ENCODE measurements at places on chromosomes 7 and 10.
A peak's percentile ranks its signal among the peaks of the same experiment; 100 is the strongest.

- DNase-seq = no peak
Observed at GRCh38 chr7:99617192-99617781, 541 bp downstream of the ZSCAN25 start.

- no peak for DNase-seq
Observed at GRCh38 chr10:26485150-26485941, 47.2 kb downstream of the APBB1IP start.

DNA sequence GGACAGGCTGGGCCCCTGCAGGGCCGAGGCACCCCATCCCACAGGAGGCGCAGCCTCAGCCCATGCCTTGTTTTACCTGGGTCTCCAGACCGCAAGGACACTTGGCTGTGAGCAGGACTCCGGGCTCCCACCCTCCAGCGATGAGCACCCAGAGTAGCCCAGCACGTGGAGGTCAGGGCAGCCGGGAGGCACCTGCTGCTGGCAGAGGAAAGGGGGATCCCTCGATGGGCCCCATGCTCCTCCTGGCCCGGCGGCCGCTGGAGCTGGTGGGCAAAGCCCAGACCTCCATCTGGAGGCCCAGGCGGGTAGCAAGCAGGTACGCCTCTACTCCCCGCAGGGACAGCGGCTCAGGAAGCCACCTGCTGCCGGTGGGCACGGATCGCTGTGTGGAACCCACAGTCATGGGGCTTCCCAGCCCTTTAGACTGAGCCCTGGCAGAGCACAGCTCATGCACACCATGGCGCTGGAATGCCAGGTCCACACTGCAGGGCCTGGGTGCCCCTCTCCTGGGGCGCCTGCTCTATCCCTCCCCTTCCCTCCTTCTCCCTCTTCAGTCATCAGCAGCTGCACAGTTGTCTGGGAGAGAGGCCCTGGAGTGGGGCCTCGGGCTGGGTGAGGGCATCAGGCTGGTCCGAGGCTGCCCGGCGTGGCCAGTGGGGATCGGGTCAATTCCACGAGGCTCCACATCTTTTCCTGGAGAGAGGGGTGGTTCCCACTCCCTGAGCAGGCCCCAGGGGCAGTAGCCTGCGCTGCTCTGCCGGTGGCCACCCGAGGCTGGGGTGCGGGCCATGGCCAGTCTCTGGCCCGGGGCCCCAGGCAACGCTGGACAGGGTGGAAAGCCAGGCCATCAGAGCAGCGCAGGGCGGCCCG is 65.7 kb downstream of the PWWP2B start:
- DNase-seq = no peak

GRCh38 chr10:117544004-117544701 is 1.6 kb downstream of the EMX2 start:
- DNase-seq = peak; percentile 49

DNA sequence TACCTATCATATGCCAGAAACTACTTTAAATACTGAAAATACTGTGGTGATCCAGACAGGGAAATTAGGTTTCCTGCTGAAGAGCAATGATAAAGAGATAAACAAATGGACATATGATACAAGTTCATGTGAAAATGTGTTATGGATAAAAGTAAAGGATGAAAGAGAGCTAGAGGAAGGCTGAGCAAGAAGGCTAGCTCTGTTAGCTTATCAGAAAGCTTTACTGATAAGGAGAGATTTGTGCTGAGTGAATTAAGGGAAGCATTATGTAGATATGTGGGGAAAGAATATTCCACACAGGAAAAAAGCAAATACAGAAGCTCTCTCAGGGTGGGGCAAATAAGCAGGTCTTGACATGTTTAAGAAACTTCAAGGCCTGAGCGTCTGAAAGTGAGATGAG is 308.4 kb downstream of the HDAC9 start:
- no peak for DNase-seq

GRCh38 chr10:71212318-71213126 is at the start of gene UNC5B:
UNC5B (plus strand) TSS chr10:71212570; CDS start chr10:71212986, 416 bp downstream.
- DNase-seq = peak; percentile 88

DNA sequence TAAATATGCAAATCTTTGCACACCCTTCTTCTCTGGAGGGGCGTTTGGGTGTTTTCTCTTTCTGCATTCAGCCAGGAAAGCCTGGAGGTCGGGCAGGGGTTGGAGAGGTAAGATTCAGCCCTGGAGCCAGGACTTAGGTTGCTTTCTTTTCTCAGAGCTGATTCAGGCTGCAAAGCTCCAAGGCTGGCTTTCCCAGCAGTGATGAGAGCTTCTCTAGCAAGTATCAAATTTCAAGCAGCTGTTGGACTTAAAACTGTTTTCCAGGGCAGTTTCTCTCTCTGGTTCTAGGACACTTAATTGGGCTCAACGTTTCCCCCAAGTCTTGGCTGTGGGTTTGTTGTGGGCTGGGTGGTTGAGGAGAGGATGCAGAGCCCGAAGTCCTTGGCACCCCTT is 608 bp downstream of the AKR1B10 start:
- DNase-seq = peak; percentile 45

DNA sequence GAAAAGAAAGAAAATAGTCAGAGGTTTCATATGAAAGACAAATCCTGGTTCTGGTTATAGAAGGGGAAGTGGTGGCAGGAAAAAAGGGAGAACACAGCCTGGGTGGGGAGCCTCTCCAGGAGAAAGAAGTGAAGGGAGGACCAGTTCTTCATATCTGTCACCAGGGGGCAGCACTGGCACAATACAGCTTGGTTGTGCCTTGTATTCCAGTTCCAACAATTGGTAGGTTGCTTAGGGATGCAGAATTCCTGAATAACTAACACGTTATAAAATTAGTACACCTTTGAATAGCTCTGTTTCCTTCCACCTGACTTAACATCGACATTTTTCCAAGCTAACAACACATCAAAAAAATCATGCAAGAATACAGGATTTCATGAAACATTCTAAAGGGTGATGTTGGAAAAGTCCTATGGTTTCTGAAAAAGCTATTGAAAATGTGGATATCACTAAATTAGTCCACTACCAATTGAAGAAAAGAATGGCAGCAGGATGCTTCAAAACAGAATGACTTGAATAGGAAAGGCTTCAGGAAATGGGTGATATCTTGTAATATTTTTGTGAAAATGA is 52.9 kb downstream of the CYP26A1 start:
- DNase-seq = peak; percentile 8

DNA sequence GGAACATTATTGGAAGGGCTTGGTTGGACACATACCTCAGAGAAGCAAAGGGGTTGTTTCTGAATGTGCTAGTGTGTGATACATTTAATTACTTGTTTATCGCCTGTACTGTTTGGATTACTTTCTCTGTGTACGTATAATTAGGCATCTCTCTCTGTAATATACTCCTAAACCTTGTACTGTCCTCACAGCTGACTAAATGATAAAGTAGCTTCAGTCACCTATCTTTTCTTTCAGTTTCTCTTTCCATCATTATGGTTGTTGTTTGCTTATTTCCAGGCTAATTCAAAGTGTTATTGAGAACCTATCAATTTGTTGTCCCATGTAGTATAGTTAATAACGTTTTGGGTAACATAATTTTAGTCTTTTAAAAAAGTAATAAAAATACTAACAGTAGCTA is 34.0 kb downstream of the MXI1 start:
- DNase-seq = no peak

DNA sequence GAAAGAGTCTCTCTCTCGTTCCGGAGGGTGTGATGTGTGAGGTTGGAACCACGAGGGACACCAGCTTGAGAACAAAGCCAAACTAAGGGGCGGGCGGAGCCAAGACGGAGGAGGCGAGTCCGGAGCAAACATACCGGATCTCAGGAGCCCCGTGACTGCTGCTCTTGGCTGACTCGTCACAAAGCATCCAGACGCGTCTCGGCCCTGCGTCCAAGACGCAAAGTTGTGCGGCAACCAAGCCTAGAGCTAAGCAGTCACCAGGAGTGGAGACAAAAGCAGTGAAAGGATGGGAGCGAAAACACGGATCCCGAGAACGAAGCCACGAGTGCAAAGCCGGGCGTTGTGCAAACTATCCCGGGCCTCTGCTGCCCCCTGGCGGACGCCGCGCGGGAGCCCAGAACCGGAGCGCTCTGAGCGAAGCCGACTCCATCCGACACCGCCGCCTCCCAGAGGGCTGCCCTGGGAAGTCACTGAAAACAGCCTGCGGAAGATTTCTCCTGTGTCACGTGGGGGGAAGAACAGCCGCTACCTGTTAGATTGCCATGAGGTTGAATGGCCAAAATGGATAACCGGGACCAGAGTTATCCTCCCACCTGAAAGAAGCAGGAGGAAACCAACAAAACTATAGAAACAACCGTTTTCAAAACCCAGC is 46.4 kb upstream of the TMEM72 start:
- peak; percentile 97 for DNase-seq

DNA sequence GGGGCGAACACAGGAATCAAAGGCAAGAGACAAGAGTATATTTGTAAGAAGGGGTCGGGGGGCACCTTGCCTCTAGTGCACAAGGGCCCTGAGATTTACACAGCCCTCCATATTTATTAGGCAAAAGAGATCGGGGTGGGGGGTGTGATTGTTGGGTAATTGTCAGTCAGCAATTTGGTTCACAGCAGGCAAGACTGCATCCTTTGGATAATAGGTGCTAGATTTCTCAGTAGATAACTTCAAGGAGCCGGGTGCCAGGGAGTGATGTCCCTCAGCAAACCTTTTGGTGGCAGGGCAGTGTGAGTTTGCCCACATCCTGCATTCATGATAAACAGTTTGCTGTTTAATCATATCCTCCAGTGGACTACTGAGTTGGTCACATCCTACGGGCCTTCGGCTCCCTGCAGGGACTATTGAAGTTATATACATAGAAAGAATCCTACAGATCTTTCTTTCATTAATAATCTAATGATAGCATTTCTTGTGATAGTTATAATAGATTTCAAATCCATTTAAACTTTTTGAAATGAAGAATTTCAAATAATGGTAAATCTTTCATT is 178.5 kb downstream of the GNAI1 start:
- DNase-seq = no peak

DNA sequence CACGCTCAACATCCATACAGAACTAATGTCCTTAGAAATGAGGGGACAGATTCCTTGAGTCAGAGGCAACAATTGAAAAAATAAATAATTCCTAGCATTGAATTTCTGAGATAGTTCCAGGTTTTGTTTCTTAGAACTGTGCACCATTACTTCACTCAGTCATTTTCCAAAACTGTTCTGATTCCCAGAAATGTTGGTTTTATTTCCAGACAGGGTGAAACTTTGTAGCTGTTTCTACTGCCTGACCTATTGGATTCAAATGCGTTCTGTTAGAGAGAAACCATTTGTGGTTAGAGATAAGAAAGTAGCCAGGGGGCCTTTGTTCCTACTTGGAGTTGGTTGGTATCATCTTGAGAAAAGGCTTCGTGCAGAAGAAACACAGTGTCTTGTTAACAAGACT is 8.1 kb upstream of the DEPP1 start:
- no peak for DNase-seq

GRCh38 chr7:154879629-154880028 is 123.3 kb downstream of the PAXIP1 start:
- DNase-seq = no peak

GRCh38 chr10:15571575-15571974 is 148.1 kb downstream of the ITGA8 start:
- DNase-seq = no peak

- DNase-seq = peak; percentile 65
Observed at GRCh38 chr10:89207181-89207800, at the start of gene CH25H. CH25H (minus strand) TSS chr10:89207317; CDS start chr10:89207292, 25 bp downstream.

DNA sequence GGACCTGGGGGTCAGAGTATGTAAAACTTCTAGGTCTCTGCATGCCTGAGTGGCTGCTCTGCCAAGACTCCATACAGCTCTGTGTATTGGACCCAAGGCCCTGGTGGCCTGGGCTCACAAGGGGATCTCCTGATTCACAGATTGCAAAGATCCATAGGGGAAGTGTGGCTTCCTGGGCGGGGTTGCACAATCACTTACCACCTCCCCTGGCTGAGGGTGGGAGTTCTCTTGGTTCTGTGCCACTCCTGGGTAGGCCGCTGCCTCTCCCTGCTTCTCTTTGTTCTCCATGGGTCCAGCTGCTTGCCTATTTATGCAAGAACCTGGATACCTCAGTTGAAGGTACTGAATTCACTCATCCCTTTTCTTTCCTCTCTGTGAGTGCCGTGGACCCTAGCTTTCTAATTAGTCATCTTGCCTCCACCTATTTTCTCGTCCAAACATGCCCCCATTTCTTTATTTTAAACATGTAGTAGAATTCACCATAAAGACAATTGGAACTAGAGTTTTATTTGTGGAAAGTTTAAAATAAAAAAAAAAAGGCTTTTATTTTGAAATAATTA is 18.5 kb upstream of the AGR3 start:
- DNase-seq = peak; percentile 20

- no peak for DNase-seq
Observed at GRCh38 chr7:92621561-92622023, 31.4 kb upstream of the FAM133B start.

- no peak for DNase-seq
Observed at GRCh38 chr10:78025685-78026364, 3.5 kb downstream of the POLR3A start.

DNA sequence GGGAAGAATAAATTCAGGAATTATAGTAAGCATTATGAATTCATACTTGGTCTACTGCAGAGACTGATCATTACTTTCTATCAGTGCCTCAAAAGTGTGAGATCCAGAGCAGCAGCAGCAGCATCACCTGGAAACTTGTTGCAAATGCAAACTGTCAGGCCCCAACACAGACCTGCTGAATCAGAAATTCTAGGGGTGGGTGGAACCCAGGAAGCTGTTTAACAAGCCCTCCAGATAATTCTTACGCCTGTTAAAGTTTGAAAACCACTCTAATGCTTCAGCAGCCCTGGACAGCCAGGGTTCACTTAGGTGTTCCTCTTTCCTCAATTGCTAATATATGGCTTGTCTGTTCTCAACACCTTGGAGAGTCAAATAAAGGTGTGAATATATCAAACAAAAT is 19.5 kb downstream of the CACUL1 start:
- no peak for DNase-seq

DNA sequence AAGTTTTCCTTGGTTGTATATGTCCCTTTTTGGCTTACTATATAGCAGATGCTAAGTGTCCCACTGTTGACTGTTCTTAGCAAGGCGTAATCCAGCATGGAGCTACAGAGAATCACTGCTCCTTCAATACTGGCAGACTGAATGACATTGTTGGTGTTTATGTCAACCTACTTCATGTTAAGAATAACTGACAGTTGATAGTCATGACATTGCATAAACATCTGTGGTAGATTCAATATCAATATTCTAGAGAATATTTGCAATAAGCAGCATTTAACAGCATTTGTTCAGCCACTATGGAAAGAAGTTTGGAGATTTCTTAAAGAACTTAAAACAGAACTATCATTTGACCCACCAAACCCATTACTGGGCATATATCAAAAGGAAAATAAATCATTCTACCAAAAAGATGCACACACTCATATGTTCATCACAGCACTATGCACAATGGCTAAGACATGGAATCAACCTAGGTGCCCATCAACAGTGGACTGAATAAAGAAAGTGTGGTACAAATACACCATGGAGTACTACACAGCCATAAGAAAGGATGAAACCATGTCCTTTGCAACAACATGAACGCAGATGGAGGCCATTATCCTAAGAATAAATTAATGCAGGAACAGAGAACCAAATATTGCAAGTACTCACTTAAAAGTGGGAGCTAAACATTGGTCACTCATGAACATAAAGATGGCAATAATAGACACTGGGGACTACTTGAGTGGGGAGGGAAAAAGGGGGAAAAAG is 88.7 kb downstream of the IMMP2L start:
- DNase-seq = no peak
